ENCODE measurements at places on chromosomes 13 and 19. TPM values are rescaled to one million over a fixed set of nuclear protein-coding genes. Genes with fewer than 3 reads are reported as not detected.

- ATAC-seq, result no peak
Measured at GRCh38 chr13:97214921-97215320, 7.2 kb upstream of the MBNL2 start.

The LIM2 gene
- total RNA-seq, result 0.38 TPM

DNA sequence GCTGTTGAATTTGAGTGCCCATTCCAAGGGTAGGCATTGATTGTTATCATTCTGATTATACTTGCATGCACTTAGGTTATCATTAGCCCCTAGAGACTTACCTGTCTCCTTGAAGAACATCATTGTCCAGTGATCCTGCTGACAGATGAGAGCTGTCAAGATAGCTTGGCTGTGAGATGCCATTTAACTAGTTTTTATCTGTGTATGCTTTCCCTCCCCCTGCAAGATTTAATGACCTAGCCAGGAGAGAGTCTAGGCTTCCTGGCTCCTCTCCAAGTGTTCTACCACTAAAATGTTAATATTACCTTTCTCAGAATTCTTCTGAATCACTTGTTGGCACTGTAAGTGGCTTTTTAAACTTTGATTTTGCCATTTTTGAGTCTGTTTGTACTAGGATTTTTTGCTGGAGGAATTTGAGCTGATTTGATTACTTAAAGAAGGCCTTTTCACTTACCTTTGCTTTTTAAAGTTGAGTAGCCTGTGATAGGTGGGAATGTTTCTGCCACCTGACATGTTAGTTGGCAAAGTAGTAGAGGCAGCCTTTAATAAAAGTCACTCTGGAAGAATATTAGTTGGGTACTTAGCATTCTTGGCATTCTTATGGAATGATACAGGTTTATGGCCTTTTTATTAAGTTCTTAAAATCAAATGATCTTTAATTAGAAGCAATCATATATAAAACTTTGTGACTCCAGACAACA, 41.1 kb downstream of the ARHGAP35 start:
- ATAC-seq, result no peak

The FXYD3 gene
- not detected for total RNA-seq

DNA sequence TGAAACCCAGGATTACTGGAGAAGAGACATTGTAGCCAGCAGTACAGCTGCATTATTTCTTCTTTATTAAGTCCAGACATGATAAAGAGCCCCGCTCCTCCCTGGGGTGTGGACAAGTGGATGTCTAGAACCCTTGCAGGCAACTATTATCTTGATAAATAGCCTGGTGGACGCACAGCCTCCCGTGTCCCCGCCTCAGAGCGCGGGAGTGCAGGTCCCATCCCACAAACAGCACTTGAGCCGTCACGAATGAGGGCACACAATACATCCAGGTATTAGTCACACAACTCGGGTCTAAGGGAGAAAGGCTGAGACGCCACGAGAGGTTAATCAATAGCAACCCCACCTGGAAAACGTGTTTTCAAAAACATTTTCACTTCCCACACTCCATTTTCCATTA, 213.2 kb upstream of the SOX1 start:
- ATAC-seq, result no peak

GRCh38 chr13:41384749-41385503, 72.4 kb upstream of the RGCC start:
- ATAC-seq, result no peak

The JOSD2 gene
- total RNA-seq, result 26.8 TPM

DNA sequence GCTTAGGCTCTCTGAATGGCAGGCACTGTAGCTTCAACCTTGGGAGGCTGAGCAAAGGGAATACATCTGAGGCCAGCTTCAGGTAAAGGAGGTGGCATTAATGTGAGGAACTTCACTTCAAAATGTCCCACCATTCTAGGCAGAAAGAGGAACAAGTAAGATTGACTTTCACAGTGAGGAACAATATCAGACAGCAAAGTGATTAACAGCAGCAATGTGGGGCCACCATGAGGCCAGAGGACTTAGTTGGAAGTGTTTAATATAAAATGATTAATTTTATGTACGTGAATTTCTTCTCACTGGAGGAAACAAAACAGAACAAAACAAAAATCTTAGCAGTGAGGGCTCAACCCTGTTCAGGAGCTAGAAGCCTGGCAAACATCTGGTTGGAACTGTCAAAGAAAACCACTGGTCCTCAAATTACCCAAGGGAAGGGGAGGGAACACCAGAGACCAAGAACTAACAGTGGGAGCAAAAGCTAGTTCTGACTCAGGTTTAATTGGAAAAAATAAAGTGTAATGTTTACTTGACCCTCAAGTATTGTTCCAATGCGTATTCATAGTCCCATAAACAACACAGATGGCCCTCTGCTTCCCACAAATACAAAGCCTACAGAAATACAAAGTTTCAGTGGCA, 43.9 kb upstream of the FRY start:
- ATAC-seq, result no peak

The TNFSF13B gene
- total RNA-seq, result 2.2 TPM

- peak; percentile 66 for ATAC-seq
Measured at GRCh38 chr13:94333131-94333820, 146.2 kb downstream of the DCT start.

DNA sequence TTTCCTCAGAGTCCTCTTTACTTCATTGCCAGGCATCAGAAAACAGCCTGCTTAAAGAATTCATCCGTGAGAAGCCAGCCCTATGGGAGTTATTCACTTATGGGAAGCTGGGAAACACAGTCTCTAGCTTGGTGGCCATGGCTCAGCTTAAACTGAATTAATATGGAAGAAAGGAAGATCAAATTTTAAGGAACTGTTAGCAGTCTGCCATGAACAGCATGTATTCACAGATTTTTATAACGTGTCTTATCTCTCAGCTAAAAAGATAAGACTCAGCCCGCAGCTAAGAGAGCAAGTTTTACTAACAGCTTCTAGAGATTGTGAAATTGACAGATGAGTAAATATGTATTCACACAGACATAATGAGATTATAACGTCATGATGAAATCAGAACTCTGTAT, 253.7 kb upstream of the RXFP2 start:
- ATAC-seq, result no peak

DNA sequence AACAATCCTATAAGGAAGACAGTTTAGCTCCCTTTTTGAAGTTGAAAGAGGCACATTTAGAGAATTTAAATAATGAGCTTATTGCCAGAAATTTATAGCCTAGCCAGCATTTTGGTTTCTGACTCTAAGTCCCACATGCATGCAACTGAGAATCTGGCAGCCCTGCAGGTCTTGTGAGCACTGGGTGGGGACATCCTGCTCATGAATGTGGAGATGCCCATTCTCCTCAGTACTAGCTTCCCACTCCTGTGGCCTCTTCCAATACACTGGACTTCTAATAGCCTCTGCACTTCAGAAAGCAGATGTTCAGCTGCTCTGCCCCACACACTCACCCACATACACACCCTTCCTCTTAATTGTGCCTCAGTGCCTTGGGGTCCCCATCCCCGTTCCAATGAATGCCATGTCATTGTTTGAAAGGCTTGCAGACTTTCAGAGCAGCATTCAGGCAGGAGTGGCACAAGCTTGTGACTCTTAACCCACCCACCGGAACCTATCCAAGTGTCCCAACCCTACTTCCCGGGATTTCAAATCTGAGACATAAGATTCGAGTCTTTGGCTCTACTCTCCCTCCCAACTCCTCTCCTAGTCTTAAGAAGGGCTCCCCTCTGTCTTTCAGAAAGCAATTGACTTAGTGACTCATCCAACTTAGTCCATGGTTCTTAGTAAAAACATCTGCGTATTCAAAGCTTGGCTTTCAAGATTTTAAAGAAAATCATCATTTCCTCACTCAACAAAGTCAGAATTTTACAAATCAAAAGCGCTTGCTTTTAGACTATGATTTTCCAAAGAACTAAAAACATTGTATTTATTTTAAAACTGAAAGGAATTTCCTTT, 80.0 kb upstream of the FREM2 start:
- no peak for ATAC-seq

The KLK14 gene
- total RNA-seq, result 0.46 TPM

- ATAC-seq, result no peak
Measured at GRCh38 chr13:40470660-40471059, 195.8 kb downstream of the FOXO1 start.

The DMKN gene
- total RNA-seq, result 4.3 TPM

The ANGPTL8 gene
- not detected for total RNA-seq

DNA sequence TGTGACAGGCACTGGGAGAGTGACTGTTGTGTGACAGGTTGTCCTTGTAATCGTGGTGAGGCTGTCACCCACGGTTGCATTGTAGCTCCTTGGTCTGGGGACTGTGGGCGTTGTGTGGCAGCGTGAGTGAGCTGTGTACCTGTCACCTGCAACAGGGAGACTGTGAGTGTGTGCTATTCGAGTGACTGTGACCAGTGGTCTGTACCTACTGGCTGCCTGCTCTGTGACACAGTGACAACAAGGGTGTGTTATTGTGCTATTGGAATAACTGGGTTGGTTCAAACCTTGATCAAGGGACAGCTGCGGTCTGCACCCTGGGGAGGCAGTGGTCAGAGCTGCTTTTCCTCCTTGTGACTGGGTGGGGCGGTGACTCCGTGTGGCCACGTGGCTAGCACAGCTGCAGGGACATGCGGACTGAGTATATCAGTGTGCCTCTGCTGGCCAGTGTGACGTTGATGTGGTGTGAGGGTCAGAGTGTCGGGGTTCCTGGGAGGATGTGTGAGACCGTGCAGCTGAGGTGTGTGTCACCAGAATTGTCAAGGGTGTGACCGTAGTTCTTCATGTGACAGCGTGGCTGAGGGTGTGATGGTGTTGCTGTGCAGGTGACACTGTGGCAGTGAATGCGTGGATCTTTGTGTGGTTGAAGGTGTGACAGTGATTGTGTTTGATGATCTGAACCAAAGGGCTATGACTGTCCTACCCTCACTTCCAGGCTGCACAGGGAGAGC, 10.1 kb upstream of the NFIX start:
- peak; percentile 86 for ATAC-seq

DNA sequence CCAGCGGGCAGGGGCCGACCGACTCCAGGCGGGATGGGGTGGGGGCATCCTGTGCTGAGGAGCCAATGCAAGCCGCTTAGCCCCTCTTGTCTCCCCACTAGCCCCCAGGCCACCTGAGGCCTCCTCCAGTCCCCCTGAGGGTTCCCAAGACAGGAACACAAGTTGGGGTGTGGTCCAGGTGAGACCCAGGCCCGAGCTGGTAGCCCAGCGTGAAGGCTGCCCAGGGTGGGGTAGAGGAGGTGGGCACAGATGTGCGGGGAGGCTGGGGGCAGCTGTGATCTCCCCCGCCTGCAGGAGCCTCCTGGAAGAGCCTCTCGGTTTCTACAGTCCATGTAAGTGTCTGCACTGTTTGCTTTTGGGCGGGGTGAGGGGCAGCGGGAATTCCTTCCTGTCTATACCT, 10.4 kb downstream of the TLE6 start:
- ATAC-seq, result no peak

GRCh38 chr13:78046331-78046730, 127.7 kb upstream of the EDNRB start:
- peak; percentile 48 for ATAC-seq

GRCh38 chr19:35346193-35347052, 1.3 kb upstream of the FFAR1 start:
- no peak for ATAC-seq

- no peak for ATAC-seq
Measured at GRCh38 chr13:109785141-109785891, 1.1 kb downstream of the IRS2 start.

DNA sequence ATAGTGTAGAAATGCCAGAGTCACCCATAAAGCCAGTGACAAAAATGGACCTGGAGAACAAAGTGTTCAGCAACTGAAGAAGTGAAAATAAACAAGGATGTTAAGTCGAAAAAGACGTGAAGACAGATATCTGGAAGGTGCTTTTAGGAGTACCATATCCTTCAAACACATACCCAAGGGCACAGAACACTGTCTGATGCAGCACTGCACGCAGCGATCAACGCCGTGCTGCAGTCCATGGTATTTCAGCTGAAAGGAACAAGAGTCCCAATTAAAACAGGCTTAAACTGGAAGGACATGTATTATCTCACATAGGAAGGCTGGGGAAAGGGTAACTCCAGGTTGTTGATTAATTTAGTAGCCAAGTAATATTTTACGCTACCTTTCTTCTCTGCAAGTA, 108.2 kb downstream of the SGCG start:
- no peak for ATAC-seq

DNA sequence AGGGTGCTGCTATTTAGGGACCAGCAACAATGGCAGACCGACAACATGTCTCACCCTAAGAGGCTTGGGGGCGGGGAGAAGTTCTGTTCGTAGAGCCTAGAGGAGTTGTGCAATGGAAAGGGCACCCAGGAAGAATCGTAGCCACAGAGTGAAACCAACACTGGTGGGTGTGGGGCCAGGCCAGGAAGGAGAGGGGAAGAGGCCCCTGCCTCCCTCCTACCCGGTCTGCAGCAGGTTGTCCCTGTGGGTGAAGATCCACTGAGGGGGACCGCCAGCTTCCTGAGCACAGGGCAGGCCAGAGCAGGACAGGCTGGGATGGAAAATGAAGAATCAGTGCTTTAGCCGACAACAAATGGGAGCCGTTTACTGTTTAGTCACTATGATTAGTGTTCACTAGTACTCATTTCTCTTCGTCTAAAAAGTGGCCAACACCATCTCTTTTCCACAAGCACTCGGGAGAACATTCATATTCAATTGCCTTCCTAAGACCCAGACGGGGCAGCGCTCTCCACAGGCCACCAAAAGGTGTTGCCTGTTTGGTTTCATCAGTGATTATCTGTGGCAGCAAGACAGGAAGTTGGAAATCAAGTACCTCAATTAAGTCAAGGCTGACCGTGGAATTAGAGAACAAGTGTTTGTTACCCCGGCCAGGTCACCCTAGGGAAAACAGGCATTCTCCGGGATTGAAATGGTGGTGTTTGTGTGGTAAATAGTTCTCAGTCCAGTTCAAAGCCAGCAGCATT, 1.1 kb upstream of the ATP11A start:
- ATAC-seq, result no peak

GRCh38 chr13:109333893-109334651, 452.3 kb downstream of the IRS2 start:
- no peak for ATAC-seq

- ATAC-seq, result no peak
Measured at GRCh38 chr19:48751845-48752495, 471 bp downstream of the FUT1 start.

The SHC2 gene
- 39.3 TPM for total RNA-seq

All from motor neuron (in vitro differentiated cells).